Activated CD8-positive, alpha-beta memory T cell treated with anti-CD3 and anti-CD28 coated beads for 48 hours (primary cell): ENCODE measurements at places on chromosomes 4 and X.

DNA sequence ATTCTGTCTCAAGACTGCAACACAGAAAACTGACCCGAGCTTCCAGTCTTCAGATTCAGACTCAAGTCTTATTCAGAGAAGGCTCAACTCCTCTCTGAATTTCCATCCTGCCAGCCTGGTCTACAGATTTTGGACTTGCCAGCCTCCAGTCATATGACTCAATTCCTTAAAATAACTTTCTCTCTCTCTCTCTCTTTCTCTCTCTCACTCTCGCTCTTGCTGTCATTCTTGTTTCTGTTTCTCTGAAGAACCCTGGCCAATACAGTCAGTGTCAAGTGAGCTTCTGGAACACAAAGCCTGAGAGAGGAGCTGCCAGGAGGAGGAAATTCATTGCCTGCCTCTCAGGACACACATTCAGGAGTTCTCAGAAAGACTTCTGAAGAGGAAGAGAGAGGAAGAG lies 154.9 kb downstream of the PARM1 start:
- no peak for DNase-seq

DNA sequence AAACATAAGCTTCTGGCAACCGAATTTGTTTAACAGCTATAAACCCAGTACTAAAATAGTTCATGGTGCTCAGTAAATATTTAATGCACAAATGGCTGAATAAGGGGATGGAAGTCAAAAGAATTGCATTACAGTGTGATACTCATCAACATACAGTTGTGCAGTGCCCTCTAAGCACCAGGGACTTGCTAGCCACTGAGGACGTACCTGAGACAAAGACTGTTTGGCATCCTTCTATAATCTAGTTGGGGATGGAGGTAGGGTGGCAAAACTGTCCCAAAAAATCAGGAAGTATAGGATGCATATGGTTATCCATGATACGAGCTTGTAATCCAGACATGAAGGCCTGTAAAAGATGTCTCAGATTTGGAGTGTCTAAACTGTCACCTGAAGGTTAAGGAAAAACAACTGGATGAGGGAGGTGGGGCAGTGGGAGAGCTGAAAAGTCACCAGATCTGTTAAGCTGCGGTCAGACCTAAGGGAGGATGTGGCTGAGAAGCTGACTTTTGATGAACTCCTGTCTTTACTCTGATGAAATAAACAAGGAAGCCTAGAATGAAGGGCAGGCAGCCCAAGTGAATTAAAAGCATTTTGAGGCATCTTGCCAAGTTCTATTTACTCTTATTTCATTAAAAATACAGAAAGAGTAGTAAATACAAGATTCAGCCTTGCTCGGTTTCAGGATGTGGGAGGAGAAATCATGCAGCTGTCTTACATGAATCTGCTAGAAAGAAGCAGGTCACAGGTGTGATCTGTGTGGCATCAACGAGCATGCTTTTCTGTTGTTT lies 12.0 kb upstream of the CD38 start:
- DNase-seq, result no peak

DNA sequence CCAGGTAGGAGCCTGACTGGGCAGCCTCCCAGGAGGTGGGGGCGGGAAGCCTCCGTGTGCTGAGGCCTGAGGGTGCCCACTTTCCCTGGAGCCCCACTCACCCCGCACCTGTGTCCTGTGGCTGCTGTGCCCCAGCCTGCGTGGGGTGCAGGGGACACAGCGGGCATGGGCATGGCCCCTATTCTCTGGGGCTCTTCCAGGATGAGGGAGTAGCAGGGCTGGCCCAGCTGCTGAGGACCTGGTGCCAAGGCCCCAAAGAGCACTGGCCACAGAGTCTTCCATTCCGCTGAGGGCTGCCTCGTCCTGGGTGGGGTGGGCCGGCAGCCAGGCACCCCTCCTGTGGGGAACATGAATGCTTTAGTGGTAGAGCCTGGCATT lies 51.7 kb upstream of the SORCS2 start:
- DNase-seq, result no peak

DNA sequence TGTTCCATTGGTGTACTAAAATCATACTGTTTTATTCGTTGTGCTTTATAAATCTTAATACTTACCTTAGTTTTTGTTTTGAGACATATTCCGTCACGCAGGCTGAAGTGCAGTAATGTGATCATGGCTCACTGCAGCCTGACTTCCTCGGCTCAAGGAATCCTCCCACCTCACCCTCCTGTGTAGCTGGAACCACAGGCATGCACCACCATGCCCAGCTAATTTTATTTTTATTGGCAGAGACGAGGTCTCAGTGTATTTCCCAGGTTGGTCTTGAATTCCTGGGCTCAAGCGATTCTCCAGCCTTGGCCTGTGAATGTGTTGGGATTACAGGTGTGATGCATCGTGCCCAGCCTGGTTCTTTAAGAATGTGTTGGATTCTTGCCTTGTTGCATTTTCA lies 24.4 kb upstream of the DCK start:
- no peak for DNase-seq

DNA sequence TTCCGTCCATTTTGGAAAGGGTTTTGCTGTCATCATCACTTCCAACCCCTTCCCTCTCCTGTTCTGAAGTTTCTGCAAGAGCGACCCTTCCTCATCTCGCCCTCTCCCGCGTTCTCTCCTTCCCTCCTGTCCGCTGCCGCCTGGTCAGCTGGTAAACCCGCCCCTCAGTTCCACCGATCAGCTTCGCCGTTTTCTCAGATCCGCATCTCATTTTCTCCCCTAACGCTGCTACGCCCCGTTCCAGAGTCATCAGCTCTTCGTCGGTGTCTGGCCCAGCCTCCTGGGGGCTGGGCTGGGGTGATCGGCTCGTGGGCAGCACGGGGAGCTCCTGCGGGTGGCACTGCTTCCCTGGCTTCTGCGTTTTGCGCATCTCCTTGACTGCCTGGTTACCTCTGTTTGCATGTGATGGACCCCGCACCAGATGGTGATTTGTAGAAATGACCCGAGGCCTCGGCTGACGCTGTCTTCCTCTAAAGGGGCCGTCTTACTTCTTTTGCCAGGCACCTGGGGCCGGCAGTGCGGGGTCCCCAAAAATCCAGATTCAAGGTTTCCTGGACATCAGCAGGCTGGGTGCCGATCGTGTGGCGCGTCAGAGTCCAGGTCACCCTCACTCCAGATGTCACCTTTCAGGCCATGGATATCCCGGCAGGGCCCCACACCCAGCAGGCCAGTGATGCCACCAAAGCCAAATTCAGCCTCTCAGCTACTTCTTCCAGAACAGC lies 13.4 kb downstream of the CTBP1 start:
- no peak for DNase-seq

DNA sequence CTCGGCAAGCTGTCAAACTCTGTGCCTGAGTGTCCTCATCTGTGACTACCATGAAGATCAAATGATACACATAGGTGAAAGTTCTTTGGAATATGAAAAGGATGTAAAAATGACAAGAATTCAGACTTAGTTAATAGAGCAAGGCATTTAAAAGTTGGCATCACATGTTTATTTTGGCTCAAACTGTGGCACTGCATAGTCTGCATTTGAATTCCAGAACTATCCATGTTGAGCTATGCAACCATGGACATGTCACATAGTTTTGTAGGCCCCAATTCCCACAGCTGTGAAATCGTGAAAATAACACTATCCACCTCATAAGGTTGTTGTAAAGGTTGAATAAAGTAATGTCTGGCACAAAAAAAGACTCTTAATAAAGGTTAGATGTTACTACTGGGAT lies 33.9 kb downstream of the AFF2 start:
- DNase-seq, result no peak
